IMR-90 (cell line): ENCODE measurements at places on chromosomes 2 and 18. TPM values are rescaled to one million over a fixed set of nuclear protein-coding genes. Genes with fewer than 3 reads are reported as not detected.

NCKAP5 gene
- 2.3 and 2.7 TPM in 2 replicates for polyA plus RNA-seq

FEV gene
- polyA plus RNA-seq, result not detected in 2 replicates

CDC42EP3 gene
- polyA plus RNA-seq, result 177 and 193 TPM in 2 replicates

DNA sequence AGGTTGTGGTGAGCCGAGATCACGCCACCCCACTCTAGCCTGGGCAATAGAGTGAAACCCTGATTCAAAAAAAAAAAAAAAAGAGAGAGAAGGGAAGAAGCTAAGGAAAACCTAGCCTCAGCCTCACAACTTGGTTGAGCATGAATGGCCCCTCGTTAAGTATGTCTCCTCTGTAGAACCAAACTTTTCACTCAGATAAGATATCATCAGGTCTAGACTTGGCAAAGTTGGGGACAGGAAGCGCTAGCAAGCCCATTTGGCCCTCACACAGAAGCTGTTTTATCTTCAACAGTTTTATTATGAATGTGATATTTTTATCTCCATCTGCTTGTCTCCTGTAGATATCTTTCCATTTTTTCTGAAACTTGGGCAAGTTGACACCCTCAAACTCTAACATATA lies 3.5 kb upstream of the ASXL2 start:
- no peak overlapping the region for H3K27ac ChIP-seq
- H3K27me3 ChIP-seq, result no peaks in the 10 kb centered on the region
- H3K36me3 ChIP-seq, result no peaks in the 10 kb centered on the region
- H3K4me1 ChIP-seq, result peaks cover 9% of the 10 kb centered on the region; the same call in 1 of the 2 replicates
